ENCODE measurements at places on chromosomes 7 and 10.

DNA sequence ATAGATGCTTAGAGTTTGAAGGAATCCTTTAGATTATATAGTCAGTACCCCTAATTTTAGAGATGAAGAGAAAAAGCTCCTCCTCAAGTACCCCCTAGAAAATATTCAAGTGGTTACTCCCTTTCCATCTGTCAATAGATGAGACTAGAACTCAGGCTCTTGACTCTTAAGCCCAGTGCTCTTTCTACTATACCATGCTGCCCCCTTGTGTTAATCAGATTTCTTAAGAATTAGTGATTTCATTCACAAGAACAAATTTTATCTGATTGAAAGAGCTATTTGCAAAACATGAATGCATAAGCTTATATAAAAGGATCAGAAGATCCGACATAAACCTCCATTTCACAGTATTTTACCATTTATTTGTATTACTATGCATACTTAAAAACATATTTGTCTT, 179.3 kb downstream of the TFEC start:
- peak; percentile 36 for DNase-seq

GRCh38 chr10:404346-404745, 269.1 kb downstream of the ZMYND11 start:
- no peak for DNase-seq

DNA sequence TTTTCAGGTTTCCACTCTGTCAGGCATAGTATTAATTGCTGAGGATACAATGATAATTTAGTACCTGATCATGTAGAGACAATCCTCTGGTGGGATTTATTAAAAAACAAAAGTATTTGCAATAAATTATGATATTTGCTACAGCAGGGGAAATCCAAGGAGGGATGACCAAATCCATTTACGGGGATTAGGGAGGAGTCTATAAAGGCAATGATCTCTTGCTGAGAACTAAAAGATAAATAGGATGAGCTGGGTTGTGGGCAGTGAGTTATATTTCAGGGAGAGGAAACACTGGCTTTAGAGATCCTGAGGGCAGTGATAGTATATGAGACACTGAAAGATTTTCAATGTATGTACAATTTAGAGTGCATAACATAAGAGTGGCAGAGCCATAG, 305.5 kb downstream of the GPR37 start:
- no peak for DNase-seq

DNA sequence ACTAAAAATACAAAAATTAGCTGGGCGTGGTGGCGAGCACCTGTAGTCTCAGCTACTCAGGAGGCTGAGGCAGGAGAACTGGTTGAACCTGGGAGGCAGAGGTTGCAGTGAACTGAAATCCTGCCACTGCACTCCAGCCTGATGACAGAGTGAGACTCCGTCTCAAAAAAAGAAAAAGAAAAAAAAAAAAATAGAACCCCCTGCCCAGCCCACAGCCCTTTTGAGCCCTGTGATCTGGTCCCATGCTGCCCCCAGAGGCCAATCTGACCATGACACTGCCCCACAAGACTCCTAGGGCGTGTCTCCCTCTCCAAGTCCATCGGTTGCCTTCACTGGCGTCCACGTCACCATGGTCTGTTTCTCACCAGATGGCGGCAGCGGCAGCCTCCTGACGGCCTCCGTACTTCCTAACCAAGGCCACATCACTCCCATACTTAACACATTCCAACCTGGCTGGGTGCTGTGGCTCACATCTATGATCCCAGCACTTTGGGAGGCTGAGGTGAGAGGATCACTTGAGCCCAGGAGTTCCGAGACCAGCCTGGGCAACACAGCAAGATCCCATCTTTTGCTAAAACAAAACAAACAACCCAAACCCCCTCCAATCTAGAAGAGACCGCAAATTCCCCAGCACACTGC, 18.0 kb downstream of the STX1A start:
- peak; percentile 35 for DNase-seq

GRCh38 chr10:109835257-109835656, 88.1 kb downstream of the XPNPEP1 start:
- no peak for DNase-seq

Data from CD4-positive, alpha-beta T cell treated with Interleukin-21 for 1 hour (primary cell).